Fibroblast of villous mesenchyme (primary cell): ENCODE measurements at places on chromosomes 4 and X. TPM values are rescaled to one million over a fixed set of nuclear protein-coding genes. Genes with fewer than 3 reads are reported as not detected.

Gene MAP7D2
- total RNA-seq = under 0.01 TPM in 1 of 2 replicates, not detected in the other

Gene ARHGAP6
- 1.7 and 1.9 TPM in 2 replicates for total RNA-seq

DNA sequence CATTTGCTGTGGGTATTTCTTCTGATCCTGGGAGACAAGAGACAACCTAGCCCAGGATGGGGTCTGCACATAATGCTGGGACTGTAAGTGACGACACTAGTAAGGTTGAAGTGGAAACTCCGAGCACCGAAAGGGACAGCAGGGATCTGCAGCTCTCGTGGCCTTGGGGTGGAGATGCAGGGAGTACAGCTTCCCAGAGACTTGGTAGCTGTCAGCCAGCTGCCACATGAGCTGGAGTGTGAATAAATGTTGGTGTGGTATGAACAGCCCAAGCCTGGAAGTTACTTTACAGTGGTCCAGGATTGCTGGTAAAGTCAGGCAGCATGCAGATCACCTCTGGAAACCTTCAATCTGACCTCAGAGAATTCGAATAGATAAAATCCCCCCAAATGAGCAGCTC lies 97.6 kb downstream of the FAM193A start:
- DNase-seq = no peak

DNA sequence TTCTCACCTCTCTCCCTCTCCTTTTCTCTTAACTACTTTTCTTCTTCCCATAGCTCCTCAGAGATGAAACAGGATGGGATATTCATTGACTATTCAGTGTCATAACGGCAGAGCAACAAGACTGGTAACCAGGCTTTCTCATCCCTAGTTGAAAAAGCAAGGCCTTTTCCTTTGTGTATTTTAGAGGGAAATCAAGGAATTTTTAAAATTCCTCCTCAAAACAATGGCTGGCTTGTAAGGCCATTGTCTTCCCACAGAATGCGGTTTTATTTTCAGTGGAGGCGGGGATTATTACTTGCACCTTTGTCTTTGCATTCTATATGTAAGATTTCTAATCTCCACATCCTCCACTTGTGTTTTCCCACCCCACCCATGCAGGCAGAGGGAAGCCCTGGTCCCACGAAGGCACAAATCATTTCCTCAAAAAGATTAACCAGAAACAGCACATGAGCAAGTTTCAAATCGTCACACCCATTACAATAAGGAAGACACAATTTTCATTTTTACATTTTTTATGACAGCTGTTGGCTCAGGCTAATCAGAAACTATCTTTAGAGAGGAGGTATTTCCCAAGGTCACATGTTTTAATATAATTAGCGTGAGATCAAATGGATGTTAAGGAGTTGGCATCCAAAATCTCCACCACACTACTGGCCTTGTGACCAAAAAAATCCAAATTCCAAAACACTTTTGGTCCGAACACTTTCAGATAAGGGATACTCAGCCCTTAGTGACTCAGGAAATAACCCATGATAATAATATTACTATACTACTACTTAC lies 53.0 kb upstream of the KDR start:
- DNase-seq = no peak

- no peak for DNase-seq
Measured at GRCh38 chr4:103719830-103720207, at the start of gene TACR3. Gene TACR3 (minus strand): TSS chr4:103719985. CDS start chr4:103719675, 310 bp downstream.
